ENCODE measurements at places on chromosomes 2 and 18.

GRCh38 chr2:217168496-217168895, 308.6 kb upstream of the TNP1 start:
- no peak for DNase-seq

DNA sequence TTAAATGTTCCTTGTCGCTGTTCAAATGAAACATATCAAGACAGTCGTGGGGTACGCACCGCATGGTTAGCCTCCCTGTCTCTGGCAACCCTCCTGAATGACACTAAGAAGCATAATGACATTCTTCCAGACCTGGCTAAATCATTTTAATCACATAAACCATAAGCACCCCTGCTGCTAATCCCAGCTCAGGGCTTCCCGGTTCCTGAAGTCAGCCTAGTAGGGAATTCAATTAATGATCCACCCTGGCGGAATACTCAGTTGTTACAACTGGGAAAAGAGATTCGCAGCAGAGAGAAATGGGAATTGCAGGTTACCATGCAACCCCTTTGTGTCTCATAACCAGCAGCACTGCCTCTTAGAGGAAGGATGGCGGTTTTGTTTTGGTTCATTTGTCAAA, 200.8 kb upstream of the AGAP1 start:
- no peak for DNase-seq

GRCh38 chr2:31037058-31037457, 101.2 kb downstream of the GALNT14 start:
- DNase-seq = no peak

DNA sequence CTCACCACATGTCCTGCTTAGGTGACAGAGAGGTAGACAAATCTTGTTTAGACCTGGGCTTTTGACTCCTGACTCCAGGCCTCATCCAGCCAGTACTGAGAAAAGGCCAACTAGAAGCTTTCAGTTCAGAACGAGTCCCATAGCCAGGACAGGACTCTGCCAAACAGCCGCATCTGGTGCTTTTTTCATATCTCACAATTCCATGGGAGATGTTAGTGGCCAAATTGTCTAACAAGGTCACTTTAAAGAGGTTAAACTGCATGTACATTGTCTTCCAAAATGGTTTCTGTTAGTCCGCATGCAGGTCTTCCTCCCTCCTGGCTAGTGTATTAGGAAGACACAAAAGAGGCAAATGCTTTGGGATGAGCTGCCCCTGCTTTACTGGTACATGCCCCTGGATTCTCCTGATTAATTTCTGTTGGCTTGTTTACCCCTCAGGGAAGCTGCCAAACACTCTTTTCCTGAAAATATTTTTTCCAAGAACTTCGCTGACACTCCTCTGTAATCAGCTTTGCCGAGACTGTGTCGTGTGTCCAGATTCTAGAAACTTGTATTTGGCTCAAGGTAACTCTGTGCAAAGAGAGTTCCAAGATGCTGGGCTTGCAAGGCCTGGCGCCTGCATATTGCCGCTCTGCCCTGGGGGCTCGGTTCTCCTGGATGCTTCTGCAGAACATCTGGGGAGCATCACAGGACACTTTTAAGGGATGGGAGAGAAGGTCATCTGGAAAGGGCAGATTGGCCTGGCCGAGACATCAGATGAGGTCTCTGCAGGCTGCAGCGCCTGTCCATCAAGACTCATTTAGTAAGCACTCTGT, 209.2 kb upstream of the APCDD1 start:
- no peak for DNase-seq

- no peak for DNase-seq
These were observed 162.0 kb upstream of the STK17B start for GRCh38 chr2:196333397-196333796.

- DNase-seq = no peak
These were observed 158.0 kb upstream of the RBMS1 start for GRCh38 chr2:160651416-160652200.

DNA sequence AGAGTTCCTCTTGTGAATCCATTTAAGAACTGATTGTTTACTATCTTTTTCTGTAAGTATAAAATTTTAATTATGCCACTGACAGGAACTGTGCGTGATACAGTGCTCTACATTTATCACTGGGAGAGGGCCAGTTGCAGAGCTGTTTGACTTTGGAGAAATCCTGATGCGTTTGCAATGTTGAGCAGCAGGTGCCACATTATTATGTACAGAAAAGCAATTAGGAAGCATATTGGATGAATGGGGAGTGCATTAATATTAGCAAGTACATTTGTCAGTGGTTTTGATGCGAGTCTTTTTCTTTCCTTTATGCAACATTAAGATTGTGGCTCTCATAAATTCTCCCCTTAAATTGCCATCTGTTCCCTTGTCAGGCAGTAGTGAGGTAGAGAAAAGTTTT, 302.3 kb upstream of the FANCL start:
- no peak for DNase-seq
